ENCODE measurements at places on chromosomes 6 and 20.

- H3K4me1 ChIP-seq, result no peaks in the 10 kb centered on the region
- DNase-seq, result no peak
- H3K27me3 ChIP-seq, result no peaks in the 10 kb centered on the region
- peaks cover 49% of the 10 kb centered on the region for H3K36me3 ChIP-seq
- H3K4me3 ChIP-seq, result no peak overlapping the region
Observed at GRCh38 chr6:87250019-87250418, 72.4 kb upstream of the SMIM8 start.

- peaks cover 4% of the 10 kb centered on the region for H3K27me3 ChIP-seq
- peaks cover 30% of the 10 kb centered on the region for H3K4me1 ChIP-seq
- H3K27ac ChIP-seq, result no peak overlapping the region
- no peak overlapping the region for H3K4me3 ChIP-seq
- DNase-seq, result no peak
Observed at GRCh38 chr20:3738111-3739053, 5.9 kb downstream of the HSPA12B start.

- no peaks in the 10 kb centered on the region for H3K27me3 ChIP-seq
- H3K4me1 ChIP-seq, result no peaks in the 10 kb centered on the region
- H3K27ac ChIP-seq, result no peak overlapping the region
Observed at GRCh38 chr6:105588123-105588710, 185.3 kb upstream of the PREP start.

GRCh38 chr20:61640131-61640870 lies 388.2 kb downstream of the CDH4 start:
- peaks cover 16% of the 10 kb centered on the region for H3K27me3 ChIP-seq
- DNase-seq, result no peak
- no peaks in the 10 kb centered on the region for H3K4me1 ChIP-seq

DNA sequence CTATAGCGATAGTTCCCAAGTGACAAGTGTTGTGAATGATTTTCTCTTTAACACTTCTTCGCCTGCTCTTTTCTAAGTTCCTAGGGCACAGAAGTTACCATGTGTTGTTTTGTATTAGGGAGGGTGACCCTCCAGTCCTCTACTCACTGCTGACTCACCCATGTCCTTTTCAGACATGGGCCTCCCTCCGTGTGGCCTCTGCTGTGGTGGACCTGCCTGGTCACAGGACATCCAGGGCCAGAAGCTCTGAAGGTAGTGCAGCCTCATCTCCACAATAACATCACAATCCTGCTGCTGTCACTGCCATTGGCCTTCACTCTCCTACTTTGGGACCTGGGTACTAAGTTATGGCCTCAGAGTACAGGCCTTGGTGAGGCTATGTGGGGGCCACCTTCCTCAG lies 87.1 kb upstream of the TNFAIP3 start:
- DNase-seq, result no peak
- H3K27me3 ChIP-seq, result no peaks in the 10 kb centered on the region
- H3K4me3 ChIP-seq, result no peak overlapping the region

GRCh38 chr6:29653452-29654038 lies 3.3 kb upstream of the MOG start:
- peaks cover 12% of the 10 kb centered on the region for H3K27me3 ChIP-seq
- peaks cover 14% of the 10 kb centered on the region for H3K4me1 ChIP-seq
- DNase-seq, result no peak
- no peaks in the 10 kb centered on the region for H3K36me3 ChIP-seq

DNA sequence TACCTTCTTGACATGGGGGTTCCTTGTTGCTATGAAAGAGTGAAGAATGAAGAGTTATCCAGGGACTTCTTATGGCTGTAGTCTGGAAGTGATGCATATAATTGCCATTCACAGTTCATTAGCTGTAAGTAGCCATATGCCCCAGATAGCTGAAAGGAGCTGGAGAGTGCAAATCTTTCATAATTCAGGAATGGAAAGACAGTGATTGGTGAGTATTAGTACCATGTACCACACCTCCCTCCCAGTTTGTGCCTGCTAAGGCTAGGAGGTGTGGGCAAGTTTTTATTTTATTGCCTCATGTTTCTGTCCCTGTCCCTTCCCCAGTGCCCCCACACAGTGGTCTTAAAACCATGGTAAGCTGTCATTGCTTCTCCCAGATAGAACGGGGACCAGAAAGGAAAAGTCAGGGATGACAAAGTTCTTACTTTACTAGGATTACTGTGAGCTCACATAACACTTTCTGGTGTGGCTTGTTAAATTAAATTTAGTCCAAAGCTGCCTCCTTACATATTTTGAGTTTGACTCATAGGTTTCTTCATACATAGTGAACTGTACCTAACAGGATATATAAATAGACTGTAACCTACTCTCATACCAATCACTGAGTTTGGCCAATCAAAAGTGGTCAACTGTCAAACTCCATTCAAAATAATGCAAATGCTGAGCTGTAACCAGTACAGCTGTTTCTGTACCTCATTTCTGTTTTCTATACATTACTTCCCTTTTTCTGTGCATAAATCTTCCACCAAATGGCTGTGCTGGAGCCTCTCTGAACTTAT lies 119.4 kb downstream of the RFPL4B start:
- H3K4me3 ChIP-seq, result no peak overlapping the region
- peaks cover 25% of the 10 kb centered on the region for H3K4me1 ChIP-seq
- no peaks in the 10 kb centered on the region for H3K36me3 ChIP-seq

GRCh38 chr6:11273406-11274065 lies 41.1 kb upstream of the NEDD9 start:
- no peak overlapping the region for H3K27ac ChIP-seq
- DNase-seq, result no peak
- peaks cover 3% of the 10 kb centered on the region for H3K36me3 ChIP-seq

- no peak overlapping the region for H3K4me3 ChIP-seq
- no peak overlapping the region for H3K27ac ChIP-seq
- H3K27me3 ChIP-seq, result no peaks in the 10 kb centered on the region
- no peaks in the 10 kb centered on the region for H3K36me3 ChIP-seq
- DNase-seq, result no peak
- H3K4me1 ChIP-seq, result peaks cover 12% of the 10 kb centered on the region
Observed at GRCh38 chr6:22783931-22784330, 214.6 kb downstream of the HDGFL1 start.

GRCh38 chr6:16582446-16583143 lies 178.7 kb downstream of the ATXN1 start:
- H3K4me1 ChIP-seq, result no peaks in the 10 kb centered on the region
- H3K27me3 ChIP-seq, result no peaks in the 10 kb centered on the region
- peaks cover 19% of the 10 kb centered on the region for H3K36me3 ChIP-seq
- no peak overlapping the region for H3K4me3 ChIP-seq

DNA sequence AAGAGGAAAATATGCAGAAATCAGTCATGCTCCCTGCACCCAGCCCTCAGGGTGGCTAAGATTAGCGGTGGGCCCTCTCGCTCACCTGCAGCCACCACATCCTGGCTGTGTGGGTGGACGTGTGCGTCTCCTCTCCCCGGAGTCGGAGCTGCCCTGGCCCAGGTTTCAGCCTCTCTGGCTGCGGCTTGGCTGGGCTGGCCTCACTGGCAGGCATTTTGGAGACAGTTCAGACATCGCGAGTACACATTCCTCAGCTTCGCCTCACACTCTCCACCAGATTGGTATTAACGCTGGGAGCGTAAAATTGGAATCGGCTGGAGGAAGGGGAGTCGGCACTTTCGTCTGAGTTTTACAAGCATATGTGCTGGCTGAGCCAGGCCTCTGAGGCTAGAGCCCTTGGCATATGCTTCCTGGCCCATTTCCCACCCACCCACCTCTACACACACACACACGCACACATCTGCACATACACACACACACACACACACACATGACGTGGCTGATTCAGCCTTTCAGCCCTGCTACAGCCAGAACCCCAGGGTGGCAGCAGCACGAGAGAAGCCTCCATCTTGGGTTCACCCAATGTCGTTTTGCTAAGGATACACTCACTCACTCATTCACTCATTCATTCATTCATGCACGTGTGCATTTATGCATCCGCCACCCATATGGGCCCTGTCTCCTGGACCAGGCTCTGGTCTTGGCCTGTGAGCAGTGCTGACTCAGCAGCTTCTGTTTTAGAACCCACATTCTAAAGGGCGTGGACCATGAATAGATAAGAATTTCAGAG lies 42.9 kb downstream of the BCAS4 start:
- H3K4me3 ChIP-seq, result no peak overlapping the region
- peaks cover 21% of the 10 kb centered on the region for H3K4me1 ChIP-seq
- no peak for DNase-seq
- H3K36me3 ChIP-seq, result no peaks in the 10 kb centered on the region
- H3K27ac ChIP-seq, result no peak overlapping the region
